ENCODE measurements at places on chromosomes 2 and 18.

DNA sequence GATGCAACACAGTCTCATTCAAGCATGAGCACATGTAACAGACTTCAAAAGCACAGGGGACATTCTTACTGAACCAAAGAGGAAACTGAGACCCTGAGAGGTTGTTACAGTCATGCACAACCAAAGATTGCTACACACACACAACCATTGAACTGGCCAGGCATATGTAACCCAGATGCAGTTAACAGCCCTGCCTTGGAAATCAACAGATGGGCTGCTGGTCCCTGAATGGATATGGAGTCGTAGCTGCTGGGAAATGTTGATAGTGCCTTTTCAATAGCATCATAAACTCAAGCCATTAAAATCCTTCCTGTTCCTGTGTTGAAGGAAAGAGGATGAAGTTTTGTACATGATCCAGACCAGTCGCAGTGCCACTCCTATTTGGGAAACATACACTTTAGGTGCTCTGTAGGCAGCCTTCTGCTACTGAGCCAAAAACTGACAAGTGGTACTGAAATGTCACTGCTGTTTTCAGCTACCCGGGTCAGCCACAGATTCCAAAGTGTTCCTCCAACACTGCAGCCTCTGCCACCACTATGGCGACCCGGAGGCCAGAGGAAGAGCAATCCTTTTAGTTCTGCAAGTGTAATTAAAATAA is 143.9 kb downstream of the CCBE1 start:
- no peak for DNase-seq

GRCh38 chr2:226076529-226076928 is 677.0 kb downstream of the NYAP2 start:
- no peak for DNase-seq

GRCh38 chr2:133568172-133568571 is at the start of gene NCKAP5:
TSS of gene NCKAP5 (minus strand) at chr2:133568463. CDS start at chr2:133517526, 50,937 bp downstream.
- peak; percentile 24 for DNase-seq

- DNase-seq = no peak
Observed at GRCh38 chr18:74264303-74265020, 27.3 kb downstream of the CYB5A start.

DNA sequence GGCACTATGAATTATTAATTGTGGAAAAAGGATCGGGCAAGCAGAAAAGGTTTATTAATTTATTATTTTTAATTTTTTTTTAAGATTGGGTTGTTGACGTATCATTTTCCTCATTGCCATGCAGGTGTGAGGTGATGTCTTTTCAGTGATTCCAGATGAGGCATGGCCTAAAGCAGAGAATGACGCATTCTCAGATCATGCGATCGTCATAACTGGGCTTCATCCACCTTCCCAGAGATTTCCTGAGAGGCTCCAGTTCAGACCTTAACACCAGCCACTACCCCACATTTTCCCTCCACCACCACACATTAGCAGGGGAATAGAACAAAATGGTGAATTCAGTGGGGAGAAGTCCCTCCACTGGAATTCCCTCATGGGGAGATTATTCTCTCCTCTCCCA is 518.4 kb upstream of the SPHKAP start:
- no peak for DNase-seq

DNA sequence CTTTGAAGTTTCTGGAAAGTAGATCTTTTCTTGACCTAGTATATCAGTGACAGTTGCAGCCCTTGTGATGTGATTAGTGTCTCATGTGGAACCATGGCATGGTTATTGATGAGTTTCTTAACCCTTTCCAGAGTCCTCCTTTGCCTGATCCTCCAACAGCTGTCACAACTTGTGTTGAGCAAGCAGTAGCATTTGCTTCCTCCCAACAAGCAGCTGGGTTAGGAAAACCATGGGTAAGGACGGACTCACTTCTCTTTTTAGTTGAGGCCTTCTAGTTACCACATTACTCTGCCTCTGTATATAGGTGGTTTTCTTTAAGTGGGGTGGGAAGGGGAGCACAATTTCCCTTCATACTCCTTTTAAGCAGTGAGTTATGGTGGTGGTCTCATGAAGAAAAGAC is 96.3 kb downstream of the XRCC5 start:
- DNase-seq = no peak

- no peak for DNase-seq
Observed at GRCh38 chr2:85549826-85550225, 10.9 kb downstream of the MAT2A start.

DNA sequence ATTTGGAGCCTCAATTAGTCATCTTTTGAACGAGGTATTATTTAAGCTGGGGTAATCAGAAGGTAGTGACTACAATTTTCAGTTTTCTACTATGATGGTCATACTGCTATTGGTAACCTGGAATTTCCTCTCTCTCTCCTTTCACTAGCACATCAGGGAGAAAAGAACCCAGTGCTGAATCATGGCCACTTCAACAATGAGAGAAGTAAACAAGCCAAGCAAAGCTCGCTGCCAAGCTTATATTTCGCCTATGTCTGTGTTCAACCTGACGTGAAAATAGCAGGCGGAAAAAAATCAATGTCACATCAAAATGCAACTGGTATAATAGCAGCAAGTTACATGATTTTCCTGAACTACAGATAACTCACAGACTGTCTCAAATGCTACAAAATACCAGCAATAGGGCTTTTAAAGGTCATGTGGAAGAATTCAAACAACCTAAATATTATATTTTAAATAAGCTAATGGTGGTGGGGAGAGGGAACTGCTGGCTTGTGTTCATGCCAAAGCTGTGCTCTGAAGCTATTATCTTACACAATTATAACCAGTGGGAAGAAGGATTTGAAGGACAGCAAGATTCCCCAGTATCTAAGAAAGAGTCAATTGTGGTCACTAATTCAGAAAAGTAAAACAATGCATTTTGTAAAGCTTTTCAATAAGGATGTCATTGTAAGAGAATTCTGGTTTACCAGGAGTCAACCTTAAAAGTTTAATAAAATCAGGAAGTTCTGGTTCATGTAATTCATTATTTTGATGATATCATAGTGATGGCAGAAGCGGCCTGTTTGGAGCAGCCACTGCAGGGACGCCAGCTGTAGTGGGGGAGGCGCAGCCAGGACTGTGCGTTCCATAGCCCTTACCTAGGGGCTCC is 38.0 kb downstream of the RNF152 start:
- DNase-seq = no peak

DNA sequence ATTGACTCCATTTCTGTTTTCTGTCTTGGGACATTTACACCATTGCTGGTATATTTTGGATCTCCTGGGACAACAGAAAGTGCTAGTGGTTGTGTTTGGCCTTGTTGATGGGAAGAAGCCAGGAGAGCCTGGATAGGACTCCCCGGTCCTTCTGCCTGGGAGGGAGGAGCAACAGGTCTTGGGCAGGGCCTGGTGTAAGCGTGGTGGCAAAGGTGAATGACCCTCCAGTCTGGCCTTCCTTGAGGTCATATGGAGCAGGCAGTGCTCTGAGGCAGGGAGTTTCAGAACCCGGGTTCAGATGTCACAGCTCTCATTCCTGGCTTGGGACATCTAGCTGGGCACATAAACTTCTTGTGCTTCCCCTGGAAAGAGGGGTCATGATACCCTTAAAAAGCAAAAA is 56.0 kb upstream of the RBM44 start:
- no peak for DNase-seq

GRCh38 chr2:70941186-70941585 is 5.5 kb downstream of the ATP6V1B1 start:
- DNase-seq = no peak

GRCh38 chr18:77164763-77165485 is 32.3 kb upstream of the MBP start:
- no peak for DNase-seq

DNA sequence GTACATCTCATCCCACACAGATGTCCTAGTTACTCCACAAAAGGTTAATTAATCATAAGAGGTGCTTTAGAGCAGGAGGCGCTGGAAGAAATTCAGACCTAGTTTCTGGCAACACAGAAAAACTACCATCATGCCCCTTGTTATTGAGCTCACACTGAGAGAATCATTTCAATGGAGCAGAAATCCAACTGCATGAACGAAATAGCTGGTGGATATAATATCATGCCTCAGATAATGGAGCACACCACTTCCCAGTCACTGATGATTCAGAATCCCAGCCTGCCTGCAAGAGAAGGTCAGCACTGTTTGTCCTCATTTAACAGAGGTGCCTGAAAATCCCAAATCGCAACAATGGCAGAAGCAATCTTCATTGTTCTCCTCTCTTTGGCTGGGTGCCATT is 125.8 kb upstream of the CREB1 start:
- DNase-seq = no peak

- peak; percentile 73 for DNase-seq
Observed at GRCh38 chr2:218658671-218659257, 659 bp downstream of the ZNF142 start.

GRCh38 chr2:217934321-217935131 is 68.3 kb downstream of the TNS1 start:
- peak; percentile 86 for DNase-seq

- no peak for DNase-seq
Observed at GRCh38 chr2:191857259-191857805, 10.4 kb upstream of the CAVIN2 start.

DNA sequence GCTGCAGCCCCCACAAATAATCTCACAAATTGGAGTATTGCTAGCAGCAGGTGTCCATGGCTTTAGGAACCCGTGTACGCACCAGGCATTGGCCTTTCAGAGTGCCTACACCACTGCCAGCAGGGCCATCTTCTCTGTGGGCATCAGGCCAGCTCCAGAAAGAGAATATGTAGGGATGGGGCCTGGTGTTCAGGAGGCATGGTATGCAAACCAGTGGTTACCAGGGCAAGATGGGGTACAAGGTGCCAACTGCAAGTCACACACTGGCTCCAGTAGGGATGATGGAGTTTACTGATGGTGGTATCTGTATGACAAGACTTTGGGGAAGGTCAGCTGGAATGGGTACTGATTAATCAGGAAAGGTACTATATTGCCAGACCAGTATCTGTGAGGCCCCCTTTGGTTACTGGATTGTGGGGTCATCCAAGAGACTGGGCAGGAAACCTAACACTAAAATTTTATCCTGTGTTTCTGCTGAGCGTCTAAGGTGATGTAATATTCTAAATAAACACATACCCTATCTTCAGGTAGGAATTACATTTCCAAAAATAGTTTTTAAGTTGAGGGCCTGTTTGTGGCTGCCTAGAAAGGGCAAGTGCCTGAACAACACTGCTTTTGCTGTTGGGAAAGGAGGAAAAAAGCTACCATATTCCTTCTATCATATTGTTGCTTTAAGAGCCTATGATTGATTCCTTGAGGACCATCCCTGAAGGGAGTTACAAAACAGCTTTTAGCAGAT is 9.0 kb downstream of the CNOT9 start:
- DNase-seq = no peak

DNA sequence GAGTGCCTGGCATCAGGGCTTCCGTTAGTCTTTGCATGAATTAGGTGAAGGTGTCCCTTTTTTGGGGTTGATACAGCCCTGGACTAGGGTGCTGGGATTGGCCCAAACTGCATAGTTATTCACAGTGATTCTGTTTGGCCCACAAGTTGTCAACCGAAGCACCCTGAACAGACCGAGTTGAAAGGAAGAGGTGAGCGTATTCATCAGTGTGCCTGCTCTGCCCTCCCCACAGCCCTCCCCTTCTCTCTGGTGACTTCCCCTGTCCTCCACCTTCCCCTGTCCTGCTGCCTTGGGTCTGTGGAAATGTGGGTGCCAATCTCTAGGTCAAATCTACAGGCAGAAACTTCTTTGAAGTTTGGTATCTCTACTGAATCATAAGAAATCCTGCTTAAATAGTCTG is 330.5 kb downstream of the DYSF start:
- no peak for DNase-seq

GRCh38 chr2:108288534-108289106 is at the start of gene SULT1C2:
TSS of gene SULT1C2 (plus strand) at chr2:108288895. CDS start at chr2:108293668, 4,773 bp downstream.
- no peak for DNase-seq

GRCh38 chr18:48292229-48292628 is 117.0 kb downstream of the ZBTB7C start:
- DNase-seq = no peak

- no peak for DNase-seq
Observed at GRCh38 chr18:62729487-62730386, 14.4 kb downstream of the PHLPP1 start.

DNA sequence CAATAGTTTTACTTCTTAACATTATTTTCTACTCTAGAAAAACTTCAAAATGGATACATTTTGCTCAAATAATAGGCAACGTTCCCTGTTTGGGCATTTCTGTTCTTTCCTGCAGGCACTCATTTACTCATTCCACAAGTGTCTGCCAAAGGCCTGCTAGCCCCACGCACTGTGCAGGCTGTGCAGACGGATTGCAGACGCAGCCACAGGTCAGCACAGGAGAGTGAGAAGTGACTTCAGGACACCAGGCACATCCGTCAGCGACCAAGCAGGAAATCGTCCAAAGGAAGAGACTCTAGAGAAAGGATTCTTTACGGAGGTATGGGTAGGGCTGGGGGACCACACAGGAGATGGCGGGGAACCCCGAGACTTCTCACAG is 103.0 kb upstream of the AGAP1 start:
- no peak for DNase-seq
